Tongue (tissue), 3 donors: ENCODE measurements at places on chromosomes 5 and 9. TPM values are rescaled to one million over a fixed set of nuclear protein-coding genes. Genes with fewer than 3 reads are reported as not detected.

GRCh38 chr5:154334406-154335064 is 111.3 kb upstream of the SAP30L start:
- peak; percentile 75 for DNase-seq

The SCGB3A2 gene
- 5.8 TPM for total RNA-seq

DNA sequence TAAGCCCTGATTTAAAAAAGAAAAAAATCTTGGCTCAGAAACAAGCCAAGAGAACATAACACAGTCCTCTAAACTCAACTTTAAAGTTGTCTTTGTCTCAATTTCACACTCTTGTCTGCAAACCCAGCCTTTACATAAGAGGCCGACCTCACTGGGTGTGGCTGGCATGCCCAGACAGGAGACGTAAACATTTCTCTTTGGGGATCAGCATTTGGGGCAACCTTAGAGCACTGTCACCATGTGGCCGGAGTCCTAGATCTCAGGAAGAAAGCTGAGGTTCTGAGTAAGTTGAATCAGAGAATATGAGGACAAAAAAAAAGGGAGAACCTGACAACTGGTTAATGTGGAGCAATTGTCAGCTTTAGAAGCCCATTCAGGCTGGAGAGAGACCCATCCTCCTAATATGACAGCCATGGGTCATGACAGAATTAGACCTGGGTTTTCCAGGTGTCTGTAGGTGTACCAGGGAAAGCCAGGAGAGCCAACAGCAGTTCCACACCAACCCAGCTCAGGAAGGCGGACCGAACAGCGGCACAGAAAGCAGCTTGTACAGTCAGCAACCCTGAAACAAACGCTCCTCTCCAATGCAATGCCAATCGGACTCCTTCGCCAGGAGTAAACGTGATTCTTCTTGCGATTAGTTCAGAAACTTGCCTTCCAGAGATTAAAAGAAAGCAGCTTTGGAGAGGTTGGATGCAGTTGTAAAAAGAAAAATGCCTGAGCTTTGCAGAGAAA is 97.9 kb upstream of the MAP3K1 start:
- no peak for DNase-seq

DNA sequence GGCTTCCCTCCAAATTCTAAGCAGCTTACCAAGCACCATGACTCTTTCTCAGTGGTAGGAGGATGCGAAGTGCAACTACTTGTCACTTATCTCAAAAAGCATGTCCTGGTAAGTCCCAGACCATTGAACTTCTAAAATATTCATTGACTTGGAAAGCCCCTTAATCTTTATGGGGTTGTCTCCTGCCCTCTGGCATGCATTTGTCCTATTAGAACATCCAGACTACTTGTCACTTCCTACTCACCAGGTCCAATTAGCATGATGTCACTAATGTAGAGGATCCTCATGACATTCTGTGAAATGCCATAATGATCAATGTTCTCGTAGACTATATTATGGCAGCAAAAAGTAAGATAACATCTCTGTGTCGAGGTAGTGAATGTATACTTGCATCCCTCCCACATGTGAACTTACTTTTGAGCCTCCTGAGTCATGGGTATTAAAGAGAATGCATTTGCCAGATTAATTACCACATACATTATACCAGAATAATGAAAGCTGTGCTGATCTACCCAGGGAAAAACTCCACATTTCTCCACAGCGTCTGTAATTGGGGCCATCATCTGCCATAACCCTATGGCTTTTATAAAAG is 63.5 kb upstream of the RAD23B start:
- DNase-seq: no peak

DNA sequence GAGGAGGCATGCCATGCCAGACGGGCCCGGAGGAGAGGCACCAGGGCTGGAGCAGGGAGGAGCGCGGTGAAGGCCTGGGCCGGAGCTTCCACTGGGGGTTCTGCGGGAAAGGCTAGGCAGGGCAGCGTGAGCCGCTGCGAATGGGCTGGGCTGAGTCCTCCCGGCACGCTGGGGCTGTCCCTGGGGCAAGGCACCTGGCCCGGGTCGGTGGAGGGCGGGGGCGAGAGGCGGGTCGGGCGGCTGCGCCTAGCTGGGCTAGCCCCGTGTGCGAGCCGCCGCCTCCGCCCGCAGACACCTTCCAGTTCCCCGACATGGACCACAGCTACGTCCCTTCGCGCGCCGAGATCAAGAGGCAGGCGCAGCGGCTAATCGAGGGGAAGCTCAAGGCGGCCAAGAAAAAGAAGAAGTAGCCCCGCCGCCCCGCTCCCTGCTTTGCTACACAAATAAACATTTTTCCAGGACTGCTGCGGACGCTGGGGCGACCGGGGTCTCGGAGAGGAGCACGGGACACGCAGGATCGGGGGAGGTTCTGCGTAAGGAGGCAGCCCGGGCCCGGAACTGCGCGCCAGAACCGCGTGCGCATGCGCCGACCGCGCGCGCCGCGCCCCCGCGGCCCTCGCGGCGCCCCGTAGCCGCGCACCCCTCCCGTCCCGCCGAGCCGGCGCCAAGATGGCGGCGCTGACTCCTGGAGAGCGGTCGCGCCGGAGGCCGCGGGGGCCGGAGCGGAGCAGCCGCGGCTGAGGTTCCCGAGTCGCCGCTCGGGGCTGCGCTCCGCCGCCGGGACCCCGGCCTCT is at the start of gene RABL6:
Gene RABL6 (plus strand): TSS at position 668 of the 794 bp plus-strand sequence. CDS start 249 bp downstream, outside the sequence.
- peak; percentile 90 for DNase-seq

- DNase-seq: no peak
These were observed 18.4 kb upstream of the GBGT1 start for GRCh38 chr9:133182151-133182550.

GRCh38 chr9:127913682-127914081 is 3.2 kb downstream of the ST6GALNAC4 start:
- no peak for DNase-seq

The CCL28 gene
- total RNA-seq: 13.0 TPM

DNA sequence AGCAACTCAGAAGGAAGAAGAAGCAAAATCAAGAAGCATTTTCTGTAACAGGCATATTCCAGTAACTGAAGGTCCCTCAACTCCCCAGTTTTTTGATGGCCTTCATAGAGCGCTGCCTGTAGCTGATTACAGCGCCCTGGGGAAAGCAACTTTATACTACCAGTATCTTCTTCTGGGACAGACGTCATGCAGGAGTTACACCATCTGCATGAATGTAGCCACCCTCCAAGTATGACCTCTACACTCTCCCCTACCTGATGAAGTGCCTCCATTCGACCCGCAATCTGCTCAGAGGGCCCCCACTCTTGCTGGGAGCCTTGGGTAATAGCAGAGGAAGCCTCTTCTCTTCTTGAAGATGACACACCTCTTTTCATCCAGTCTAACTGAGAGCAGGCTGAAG is 21.0 kb upstream of the SH3TC2 start:
- DNase-seq: no peak

- DNase-seq: no peak
These were observed 5.8 kb downstream of the TMEM268 start for GRCh38 chr9:114616684-114617520.

GRCh38 chr5:39657943-39658342 is 233.2 kb upstream of the DAB2 start:
- no peak for DNase-seq

GRCh38 chr5:128870373-128870772 is 94.9 kb upstream of the SLC27A6 start:
- no peak for DNase-seq

GRCh38 chr9:96006296-96006879 is 130.9 kb downstream of the ERCC6L2 start:
- DNase-seq: no peak

GRCh38 chr5:139474890-139475791 is 4.3 kb downstream of the SMIM33 start:
- peak; percentile 76 for DNase-seq

The SLC34A1 gene
- total RNA-seq: not detected

DNA sequence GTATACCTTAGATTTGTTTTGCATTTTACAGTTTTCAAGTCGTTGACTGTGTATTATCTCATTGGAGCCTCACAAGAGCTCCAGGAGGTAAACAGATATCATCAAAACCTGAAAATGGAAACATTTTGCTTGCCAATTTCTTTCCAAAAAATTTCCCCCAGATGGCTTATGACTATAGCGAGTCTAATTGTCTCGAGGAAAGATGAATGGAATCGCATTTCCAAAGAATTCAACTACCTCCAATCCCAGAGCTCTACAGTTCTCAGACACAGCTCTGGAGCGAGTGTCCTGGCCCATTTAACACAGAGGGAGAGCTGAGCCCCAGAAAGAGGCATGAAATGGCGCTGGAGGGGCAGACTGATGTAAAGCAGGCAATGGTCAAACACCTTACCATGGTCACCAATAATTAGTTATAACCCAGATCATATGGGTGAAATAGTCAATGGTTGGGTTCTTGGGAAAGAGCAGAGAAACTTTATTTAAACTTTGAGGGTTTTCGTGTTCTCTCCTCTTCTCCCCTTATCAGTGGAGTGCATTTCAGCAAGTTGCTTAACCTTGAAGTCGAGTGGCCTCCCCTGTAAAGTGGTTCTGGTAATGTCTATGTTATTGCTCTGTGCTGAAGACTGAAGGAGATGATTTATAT is 168.2 kb downstream of the ZDHHC21 start:
- DNase-seq: peak; percentile 55

DNA sequence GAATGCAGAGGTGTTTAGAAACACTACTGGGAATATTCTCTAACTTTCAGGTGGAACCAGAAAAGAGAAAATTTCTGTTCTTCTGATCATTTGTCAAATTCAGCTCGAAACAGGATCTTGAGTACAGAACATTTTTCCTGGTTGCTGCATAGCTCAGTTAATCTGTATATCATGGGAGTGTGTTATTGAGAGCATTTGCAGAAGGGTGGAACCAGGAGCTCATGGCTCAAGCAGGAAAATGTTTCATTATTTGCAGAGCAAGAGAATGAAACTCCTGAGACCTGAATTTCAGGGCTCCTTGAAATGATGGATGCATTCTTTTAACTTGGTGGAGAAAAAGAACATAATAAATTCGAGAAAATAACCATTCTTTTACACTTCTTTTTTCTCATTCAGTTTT is 97.9 kb downstream of the AOPEP start:
- no peak for DNase-seq

GRCh38 chr5:54066433-54066832 is 243.9 kb downstream of the ARL15 start:
- no peak for DNase-seq

The ACSL6 gene
- total RNA-seq: 2.5 TPM

- no peak for DNase-seq
These were observed 215.1 kb downstream of the TSSK1B start for GRCh38 chr5:113219695-113220094.

GRCh38 chr5:168649306-168649705 is 70.1 kb upstream of the PANK3 start:
- no peak for DNase-seq

The TNC gene
- total RNA-seq: 266 TPM

The SLC36A3 gene
- total RNA-seq: not detected

DNA sequence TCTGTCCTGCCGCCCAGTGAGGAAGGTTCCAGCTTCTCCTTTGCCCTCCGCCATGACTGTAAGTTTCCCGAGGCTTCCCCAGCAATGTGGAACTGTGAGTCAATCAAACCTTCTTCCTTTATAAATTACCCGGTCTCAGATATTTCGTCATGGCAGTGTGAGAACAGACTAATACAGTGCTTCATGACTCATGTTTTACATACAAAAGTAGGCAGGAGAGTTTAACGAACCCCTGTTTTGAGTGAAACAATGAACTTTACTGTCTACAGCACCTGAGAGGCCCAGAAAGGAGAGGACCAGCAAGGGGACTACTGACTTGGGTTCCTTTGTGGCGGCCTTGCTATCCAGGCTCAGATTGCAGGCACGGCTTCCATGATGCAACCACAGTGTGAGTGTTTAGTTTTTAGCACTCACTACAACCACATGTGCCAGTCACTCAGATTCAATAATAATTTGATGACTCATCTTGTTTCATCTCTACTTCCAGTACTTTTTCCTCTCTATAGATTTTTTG is 139.1 kb upstream of the CLINT1 start:
- no peak for DNase-seq

GRCh38 chr5:91052977-91053740 is 330.0 kb downstream of the ARRDC3 start:
- no peak for DNase-seq

- peak; percentile 88 for DNase-seq
These were observed 103.2 kb downstream of the SNCAIP start for GRCh38 chr5:122415030-122415800.

DNA sequence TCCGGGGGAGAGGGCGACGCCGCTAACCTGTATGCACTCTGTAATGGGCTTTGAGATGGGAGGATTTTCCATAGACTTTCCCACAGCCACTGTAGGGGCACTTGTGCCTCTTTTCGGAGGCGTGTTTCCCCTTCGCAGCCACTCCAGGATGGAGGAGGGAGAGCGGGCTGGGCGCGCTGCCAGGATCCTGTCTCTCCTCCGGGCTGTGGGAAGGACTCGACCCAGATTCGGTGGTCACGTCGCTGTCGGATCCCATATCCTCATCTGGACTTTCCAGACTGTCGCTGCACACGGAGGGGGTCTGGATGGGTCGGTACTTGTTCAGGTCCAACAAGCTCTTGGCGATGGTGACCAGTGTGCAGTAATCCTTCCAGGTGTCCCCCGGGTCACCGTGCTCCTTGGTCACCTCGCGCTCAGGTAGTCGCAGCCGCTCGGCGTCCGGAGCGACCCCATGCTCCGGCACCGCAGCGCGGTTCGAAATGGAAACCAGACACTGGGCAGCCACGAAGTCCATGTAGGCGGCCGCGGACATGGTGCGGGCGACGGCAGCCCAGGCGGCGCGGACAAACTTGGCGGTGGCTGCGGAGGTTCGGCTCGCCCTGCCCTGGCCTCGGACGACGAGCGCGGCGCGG is 1.5 kb downstream of the KLF9 start:
- DNase-seq: peak; percentile 86

The ALDH1A1 gene
- total RNA-seq: 62.8 TPM

DNA sequence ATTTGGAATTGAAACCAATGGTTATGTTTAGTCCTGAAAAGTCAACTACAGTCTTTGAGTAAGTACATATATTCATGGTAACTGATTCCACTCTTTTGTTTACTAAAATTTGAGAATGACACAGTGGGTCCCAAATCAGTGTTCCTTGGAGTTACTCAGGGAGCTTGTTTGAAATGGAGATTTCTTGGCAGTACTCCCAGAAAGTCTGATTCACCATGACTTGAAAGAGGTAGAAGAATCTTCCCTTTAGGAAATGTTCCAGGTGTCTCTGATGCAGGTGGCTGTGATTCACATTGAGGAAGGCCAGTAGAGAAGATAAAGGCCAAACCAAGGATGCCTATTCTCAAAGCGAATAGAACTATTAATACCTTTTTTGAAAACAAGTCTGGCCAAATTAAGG is 1078.3 kb downstream of the CDH12 start:
- peak; percentile 4 for DNase-seq
